ENCODE measurements at places on chromosomes 3 and 15.

GRCh38 chr15:50067254-50067653, 51.8 kb downstream of the ATP8B4 start:
- no peak for DNase-seq

GRCh38 chr3:133210656-133211055, 172.5 kb downstream of the TMEM108 start:
- no peak for DNase-seq

- no peak for DNase-seq
Observed at GRCh38 chr3:50637011-50637410, 20.1 kb downstream of the MAPKAPK3 start.

DNA sequence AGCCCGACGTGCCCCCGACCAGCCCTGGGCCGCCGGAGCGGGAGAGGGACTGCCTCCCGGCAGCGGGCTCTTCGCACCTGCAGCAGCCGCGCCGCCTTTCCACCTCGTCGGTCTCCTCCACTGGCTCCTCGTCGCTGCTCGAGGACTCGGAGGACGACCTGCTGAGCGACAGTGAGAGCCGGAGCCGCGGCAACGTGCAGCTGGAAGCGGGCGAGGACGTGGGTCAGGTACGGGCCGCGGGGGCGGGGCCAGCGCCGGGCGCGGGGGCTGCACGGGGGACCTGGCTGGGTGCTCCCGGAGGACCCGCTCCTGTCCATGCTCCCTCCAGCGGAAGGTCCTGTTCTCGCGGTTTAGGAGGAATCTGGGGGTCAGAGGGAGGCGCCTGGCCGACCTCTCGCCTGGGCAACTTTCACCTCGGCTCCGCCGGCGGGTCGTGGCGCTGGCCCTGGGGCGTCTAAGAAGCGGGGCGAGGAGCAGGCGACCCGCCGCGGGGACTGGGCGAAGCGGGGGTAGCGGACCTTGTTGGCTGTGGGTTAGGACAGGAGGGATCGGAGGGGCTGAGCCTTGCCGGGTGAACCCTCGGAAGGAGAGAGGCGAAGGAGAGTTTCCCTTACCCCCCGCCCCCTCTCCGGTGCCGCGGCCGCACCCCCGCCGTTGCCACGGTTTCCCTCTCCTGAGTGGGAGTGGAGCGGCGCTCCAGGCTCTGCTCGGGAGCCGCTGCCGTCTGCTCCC, 682 bp downstream of the ITPKA start:
- DNase-seq = no peak

DNA sequence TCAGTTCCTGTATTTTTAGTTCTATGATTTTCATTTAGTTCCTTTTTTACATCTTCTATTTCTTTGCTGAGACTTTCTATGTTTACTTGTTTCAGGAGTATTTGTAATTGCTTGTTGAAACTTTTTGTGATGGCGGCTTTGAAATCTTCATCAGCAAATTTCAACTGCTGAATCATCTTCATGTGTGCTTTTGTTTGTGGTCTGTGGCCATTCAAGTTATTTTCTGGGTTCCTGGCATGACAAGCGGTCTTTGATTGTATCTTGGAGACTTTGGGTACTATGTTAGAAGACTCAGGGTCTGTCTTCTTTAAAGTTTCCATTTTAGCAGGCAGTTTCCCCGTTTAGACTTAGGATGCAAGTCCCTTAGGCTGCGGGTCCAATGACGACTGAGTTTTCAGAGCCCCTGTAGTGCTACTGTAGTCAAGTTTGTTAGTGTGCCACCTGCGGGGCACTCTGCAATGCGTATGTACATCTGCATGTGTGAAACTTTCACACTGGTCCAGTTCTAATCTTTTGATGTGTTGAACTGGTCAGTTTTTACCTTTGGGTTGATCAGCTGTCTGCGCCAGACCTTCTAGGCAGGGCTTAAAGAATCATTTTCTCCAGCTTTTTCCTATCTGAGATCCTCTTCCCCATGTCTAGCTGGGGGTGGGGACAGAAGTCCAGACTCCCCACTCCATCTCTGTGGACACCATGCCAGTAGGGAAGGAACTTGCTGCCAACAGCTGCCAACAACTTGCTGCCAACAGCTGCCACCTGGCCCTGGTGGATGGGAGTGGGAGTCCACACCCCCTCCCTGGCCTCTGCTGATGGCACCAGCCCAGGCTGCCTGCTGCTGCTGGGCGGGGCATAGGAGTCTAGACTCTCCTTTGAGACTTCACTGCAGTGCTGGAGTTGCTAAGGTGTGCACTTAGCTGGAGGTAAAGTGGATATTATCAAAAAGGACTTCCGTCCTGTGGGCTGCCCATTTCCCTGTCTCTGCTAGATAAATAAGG, 190.9 kb downstream of the TJP1 start:
- DNase-seq = no peak

- DNase-seq = no peak
Observed at GRCh38 chr3:42507761-42508335, 5.4 kb downstream of the VIPR1 start.

DNA sequence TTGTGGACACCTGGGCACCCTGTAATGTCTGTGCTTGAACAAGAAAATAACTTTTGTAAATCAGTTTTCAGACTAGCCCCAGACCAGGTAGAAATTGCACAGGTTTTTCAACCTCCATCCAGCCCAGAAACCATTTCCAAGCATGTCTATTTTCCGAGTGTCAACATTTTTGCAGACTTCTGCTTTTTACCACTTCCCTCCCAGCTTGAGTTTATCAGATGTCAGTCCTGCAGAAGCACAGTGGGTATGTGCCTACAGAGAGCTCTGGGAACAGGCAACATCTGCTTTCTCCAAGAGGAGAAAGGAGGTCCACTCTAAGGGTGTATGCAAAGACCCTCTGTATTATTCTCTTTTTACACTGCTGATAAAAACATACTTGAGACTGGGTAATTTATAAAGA, 83.9 kb downstream of the LRRK1 start:
- no peak for DNase-seq

DNA sequence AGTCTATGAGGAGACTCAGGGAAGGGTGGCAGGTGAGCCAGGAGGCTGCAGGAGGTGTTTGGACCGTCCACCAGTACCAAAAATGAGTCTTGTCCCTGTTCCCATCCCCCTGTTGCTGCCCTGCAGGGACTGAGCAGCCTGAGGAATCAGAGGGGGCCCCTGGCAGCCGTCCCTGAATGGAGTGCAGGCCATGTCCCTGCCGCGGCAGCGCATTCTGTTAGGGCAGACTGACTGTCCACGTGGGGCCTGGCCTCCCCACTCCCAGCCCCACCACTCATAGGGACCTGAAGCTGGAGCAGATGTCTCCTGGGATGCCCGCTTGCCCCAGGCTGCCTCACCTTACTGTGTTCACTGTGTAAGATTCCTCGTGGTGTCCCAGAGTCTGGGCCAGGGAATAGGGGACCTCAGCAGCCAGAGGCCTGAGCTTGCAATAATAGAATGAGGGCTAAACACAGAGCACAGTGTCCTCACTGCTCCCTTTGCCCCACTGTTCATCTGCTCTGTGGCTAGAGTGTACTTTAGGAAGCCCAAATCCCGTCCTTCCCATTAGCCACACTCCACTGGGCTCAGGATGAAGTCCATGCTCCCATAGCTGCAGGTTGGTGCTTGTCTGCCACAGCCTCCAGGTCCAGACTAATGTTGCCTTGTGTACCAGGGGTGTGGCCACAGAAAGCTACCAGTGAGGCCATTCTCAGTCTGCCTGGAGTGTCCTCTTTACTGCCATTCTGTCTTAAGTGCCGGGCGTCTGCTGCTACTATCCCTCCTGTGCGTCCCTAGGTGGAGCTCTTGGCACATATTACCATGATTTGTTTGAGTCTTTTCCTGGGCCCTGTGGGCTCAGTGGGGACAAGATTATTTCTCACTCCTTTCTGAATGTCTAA, 63.2 kb downstream of the HCN4 start:
- DNase-seq = peak; percentile 76
